IPS DF 19.7 (cell line): ENCODE measurements at places on chromosomes 2 and 18.

- no peak for DNase-seq
These were observed 23.8 kb downstream of the THAP4 start for GRCh38 chr2:241613017-241613780.

GRCh38 chr2:218260742-218261422 lies at the start of gene GPBAR1:
Gene GPBAR1 (plus strand): TSS chr2:218261015. CDS start chr2:218262725, 1,710 bp downstream.
- DNase-seq: peak; percentile 38

GRCh38 chr2:16290311-16291020 lies 350.1 kb downstream of the MYCN start:
- no peak for DNase-seq

- no peak for DNase-seq
These were observed 357.0 kb upstream of the FSIP2 start for GRCh38 chr2:185381631-185382030.

GRCh38 chr2:129301431-129301913 lies 678.0 kb upstream of the RAB6C start:
- DNase-seq: no peak

GRCh38 chr2:232884549-232885263 lies 14.6 kb downstream of the SNORC start:
- no peak for DNase-seq

DNA sequence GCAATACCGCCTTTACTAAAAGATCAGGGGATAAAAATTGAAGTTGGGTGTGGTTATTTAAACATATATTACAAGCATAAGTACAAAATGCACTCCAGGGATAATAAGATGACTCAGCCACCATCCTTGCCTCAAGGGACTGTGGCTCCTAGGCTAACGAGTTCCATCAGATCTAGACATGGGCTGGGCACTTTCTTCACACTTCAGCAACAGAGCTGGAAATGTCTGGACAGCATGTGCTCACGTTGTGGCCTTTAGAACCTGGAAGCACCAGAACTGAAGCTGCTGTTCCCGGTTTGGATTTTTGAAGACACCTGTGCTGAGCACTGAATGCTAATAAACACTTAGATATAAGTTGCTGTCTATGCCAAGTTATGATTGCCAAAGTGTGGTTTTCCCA lies 384.2 kb upstream of the SALL3 start:
- no peak for DNase-seq

GRCh38 chr2:202693503-202693902 lies 58.7 kb downstream of the FAM117B start:
- no peak for DNase-seq

GRCh38 chr2:47916412-47916811 lies 10.1 kb upstream of the FBXO11 start:
- no peak for DNase-seq

DNA sequence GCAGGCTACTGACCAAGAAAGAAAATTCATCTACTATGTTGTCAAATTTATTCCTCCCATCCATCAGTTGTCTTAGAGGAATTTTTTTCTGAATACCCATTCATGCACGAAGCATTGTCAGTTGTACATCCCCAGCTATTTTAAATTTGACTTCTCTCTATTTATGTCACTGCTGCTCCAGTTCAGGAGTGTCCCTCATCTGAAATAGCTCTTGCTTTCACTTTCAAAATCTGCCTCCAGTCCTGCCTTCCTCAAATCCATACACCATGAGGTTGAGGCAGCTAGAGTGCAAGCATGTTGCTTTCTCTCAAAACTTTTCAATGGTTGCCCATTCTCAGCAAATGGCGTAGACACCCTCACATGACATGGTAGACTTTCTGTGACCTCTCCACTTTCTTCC lies 335.4 kb upstream of the CDH2 start:
- no peak for DNase-seq

DNA sequence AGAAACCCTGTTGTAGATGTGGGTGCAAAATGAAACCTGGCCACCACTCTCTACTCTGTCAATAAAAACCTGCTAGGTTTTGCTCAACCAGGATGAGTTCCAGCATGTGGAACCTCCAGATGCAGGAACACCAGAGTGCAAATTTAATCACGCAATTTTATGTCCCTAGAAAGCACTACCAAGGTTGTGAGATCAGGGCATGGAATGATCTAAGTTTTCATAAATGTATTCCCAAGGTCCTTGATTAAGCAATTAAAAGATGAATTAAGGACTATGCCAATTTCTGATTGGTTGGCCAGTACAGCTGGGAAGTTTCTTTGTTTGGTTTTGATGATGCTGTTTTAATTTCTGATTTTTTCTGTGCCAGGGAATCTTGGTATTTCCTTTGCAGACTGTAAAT lies 179.2 kb downstream of the KCNS3 start:
- no peak for DNase-seq

GRCh38 chr18:76432970-76433767 lies 61.9 kb downstream of the ZNF516 start:
- no peak for DNase-seq

DNA sequence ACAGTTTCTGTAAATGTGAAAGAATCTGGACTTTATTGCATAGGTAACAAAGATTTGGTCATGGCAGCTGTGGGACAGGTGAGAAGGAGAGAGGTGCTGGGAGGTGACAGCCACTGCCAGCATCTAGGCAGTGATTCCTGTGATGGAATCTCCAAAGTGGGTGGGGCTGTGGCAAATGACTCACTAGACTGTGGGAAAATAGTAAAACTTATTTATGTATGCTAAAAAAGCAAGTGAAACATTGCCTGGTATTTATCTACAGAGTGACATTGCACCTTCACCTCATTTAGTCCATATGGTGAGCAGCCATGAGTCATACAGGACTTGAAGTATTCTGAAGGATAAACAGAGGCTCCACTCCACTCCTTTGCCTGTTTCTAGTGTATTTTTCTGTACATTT lies 145.3 kb upstream of the MEX3C start:
- DNase-seq: no peak

GRCh38 chr18:68555879-68556301 lies 159.0 kb downstream of the TMX3 start:
- no peak for DNase-seq

- DNase-seq: no peak
These were observed 39.3 kb upstream of the SH3RF3 start for GRCh38 chr2:109089602-109090300.

DNA sequence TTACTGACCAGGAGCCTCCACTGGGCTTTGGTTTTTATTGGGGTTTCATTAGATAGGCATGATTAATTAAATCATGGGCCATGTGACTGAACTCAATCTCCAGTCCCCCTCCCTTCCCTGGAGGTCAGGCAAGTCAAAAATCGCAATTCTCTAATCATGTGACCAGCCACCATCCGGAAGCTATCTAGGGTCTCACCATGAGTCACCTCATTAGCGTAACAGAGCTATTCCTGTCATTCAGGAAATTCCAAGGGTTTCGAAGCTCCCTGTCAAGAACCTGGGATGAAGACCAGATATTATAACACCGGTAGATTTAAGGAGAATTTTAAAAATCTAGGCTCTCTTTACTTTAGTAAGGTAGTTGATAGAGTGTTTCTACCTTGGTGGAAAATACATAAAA lies 180.3 kb upstream of the TCF4 start:
- peak; percentile 88 for DNase-seq

- no peak for DNase-seq
These were observed 133.9 kb downstream of the ATP9B start for GRCh38 chr18:79203017-79203605.
